ENCODE measurements at places on chromosomes 7 and 10. TPM values are rescaled to one million over a fixed set of nuclear protein-coding genes. Genes with fewer than 3 reads are reported as not detected.

Gene RELN
- not detected for total RNA-seq

Gene DEPP1
- total RNA-seq = 0.40 TPM

Gene PTPRZ1
- not detected for total RNA-seq

Gene WDFY4
- not detected for total RNA-seq

Gene OR6V1
- not detected for total RNA-seq

Gene CALHM1
- not detected for total RNA-seq

DNA sequence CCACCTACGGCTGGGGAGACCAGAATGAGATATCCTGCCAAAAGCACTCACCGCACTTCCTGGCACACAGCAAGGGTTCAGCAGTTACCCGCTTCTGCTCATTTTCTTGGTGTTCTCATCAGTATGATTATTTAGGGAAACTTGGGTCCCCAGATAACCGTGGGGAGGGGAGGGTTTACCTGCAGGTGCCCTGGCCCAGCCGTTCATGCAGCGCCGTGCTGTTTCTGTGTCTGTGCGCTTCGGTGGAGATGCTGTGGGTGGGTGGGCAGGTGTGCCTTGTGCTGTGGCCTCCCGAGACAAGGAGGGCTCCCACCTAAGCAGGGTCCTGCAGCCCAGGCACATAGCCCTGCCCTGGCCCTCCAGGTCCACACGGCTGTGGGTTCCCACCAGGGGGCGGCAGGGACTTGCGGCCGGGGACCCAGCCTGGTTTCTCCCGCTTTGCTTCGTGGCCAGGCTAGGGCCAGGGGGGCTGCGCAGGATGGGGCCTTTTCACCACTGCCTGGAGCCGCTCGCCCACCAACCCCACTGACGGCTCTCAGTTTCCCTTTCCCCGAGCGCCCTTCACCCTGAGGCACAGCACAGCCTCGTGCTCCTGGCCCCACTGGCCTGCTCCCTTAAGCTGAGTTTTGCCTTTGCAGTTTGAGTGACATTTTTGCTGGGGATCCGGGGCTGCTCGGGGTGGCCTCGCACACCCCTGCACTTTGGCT lies 78.5 kb downstream of the LHPP start:
- H3K4me1 ChIP-seq = peaks cover 3% of the 10 kb centered on the region
- no peaks in the 10 kb centered on the region for H3K27me3 ChIP-seq
- H3K36me3 ChIP-seq = no peaks in the 10 kb centered on the region
- no peak overlapping the region for H3K27ac ChIP-seq

DNA sequence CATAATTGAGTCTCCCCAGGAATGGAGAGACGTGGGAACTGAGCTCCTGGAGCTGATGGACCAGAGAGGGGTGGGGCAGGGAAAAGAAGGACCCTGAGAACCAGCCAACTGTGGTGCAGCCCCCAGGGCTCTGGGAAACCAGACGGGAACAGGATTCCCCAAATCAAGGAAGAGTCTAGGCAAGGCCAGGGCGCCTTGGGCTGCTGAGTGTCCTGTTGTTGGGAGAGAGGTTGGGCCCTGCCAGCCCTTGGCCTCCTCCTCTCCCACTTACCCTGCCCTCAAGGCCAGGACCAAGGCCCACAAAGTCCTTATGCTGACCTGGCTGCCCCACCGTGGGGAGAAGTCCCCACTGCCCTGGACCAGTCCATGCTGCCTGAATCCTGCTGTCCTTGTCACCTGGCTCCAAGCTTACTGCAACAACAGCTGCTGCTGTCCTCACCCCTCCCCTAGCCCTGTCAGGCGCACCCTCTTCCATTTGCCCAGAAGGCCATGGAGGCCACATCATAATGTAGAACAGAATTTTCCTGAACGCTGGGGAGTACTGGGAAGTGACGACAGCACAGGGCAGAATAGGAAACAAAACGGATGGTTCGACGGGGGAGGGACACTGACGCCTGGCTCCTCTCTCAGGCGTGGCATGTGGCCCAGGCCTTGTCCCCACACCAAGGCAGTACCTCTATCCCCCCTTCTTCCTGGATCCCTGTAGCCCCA lies 132.9 kb upstream of the ZMIZ1 start:
- H3K36me3 ChIP-seq = no peaks in the 10 kb centered on the region
- H3K27me3 ChIP-seq = no peaks in the 10 kb centered on the region
- H3K4me1 ChIP-seq = no peaks in the 10 kb centered on the region

- H3K27me3 ChIP-seq = peaks cover 9% of the 10 kb centered on the region
- no peak for DNase-seq
- H3K27ac ChIP-seq = no peak overlapping the region
- peaks cover 6% of the 10 kb centered on the region for H3K4me1 ChIP-seq
Observed at GRCh38 chr10:132471484-132471883, 66.1 kb upstream of the INPP5A start.

GRCh38 chr7:25389489-25390106 lies 161.3 kb upstream of the NPVF start:
- no peaks in the 10 kb centered on the region for H3K36me3 ChIP-seq
- no peak for DNase-seq
- H3K27ac ChIP-seq = no peak overlapping the region
- H3K27me3 ChIP-seq = peaks cover 9% of the 10 kb centered on the region
- H3K4me1 ChIP-seq = no peaks in the 10 kb centered on the region

- no peaks in the 10 kb centered on the region for H3K4me1 ChIP-seq
- peaks cover 6% of the 10 kb centered on the region for H3K27me3 ChIP-seq
- no peak overlapping the region for H3K27ac ChIP-seq
- no peak overlapping the region for H3K4me3 ChIP-seq
- no peak for DNase-seq
Observed at GRCh38 chr7:88279323-88279722, 27.4 kb downstream of the STEAP4 start.

DNA sequence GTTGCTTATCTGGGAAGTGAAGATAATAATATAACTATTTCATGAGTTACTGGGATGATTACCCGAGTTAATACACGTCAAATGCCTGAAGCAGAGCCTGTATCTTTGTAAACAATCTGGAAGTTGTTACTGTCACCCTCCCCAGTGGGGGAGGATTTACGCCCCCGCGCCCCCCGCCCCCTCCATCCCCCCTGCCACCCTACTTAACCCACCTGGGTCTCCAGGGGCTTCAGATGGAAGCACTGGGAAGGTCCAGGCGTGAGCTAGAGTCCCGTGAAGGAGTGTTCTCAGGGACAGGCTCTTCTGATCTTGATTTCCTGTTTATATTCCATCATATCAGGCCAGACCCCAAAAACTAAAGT lies 691 bp upstream of the PPA1 start:
- no peak for DNase-seq
- H3K27me3 ChIP-seq = peaks cover 2% of the 10 kb centered on the region
- peak overlapping the region; percentile 94 for H3K27ac ChIP-seq
- H3K36me3 ChIP-seq = peaks cover 14% of the 10 kb centered on the region
- peaks cover 24% of the 10 kb centered on the region for H3K4me1 ChIP-seq

DNA sequence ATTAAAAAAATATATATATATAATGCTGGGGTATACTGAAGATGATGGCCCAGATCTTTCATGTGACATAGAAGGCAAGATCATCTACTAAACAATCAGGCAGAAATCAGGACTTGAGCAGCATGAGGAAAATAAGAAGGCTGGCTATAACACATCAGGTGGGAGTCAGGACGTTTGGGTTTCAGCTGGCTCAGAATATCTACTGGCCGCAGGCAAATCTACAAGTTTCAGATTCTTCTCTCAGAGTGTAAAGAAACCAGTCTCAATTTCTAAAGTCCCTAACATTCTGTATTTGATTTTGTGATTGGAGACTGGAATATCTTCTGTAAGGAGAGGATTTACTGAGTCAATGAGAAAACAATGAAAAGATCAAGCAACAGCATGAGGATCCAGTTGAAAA lies 37.7 kb upstream of the FAM3C start:
- no peak for DNase-seq
- no peak overlapping the region for H3K27ac ChIP-seq
- H3K4me3 ChIP-seq = no peak overlapping the region
- no peaks in the 10 kb centered on the region for H3K27me3 ChIP-seq

GRCh38 chr10:12724807-12725579 lies 276.5 kb downstream of the CCDC3 start:
- DNase-seq = no peak
- no peak overlapping the region for H3K4me3 ChIP-seq
- H3K4me1 ChIP-seq = peaks cover 32% of the 10 kb centered on the region

GRCh38 chr10:23613900-23614299 lies 175.0 kb downstream of the OTUD1 start:
- no peak overlapping the region for H3K27ac ChIP-seq
- no peak overlapping the region for H3K4me3 ChIP-seq
- no peaks in the 10 kb centered on the region for H3K36me3 ChIP-seq
- H3K27me3 ChIP-seq = no peaks in the 10 kb centered on the region

- H3K27me3 ChIP-seq = peaks cover 4% of the 10 kb centered on the region
- no peak overlapping the region for H3K4me3 ChIP-seq
- no peaks in the 10 kb centered on the region for H3K4me1 ChIP-seq
- no peaks in the 10 kb centered on the region for H3K36me3 ChIP-seq
- no peak overlapping the region for H3K27ac ChIP-seq
Observed at GRCh38 chr10:44781131-44781530, 130.0 kb upstream of the TMEM72 start.

GRCh38 chr7:155741805-155742204 lies 70.5 kb downstream of the SHH start:
- peak; percentile 47 for DNase-seq
- H3K27ac ChIP-seq = peak overlapping the region; percentile 29
- no peaks in the 10 kb centered on the region for H3K27me3 ChIP-seq
- H3K4me1 ChIP-seq = peaks cover 55% of the 10 kb centered on the region
- H3K36me3 ChIP-seq = peaks cover 57% of the 10 kb centered on the region

GRCh38 chr10:79191951-79192676 lies 123.3 kb downstream of the ZMIZ1 start:
- H3K4me1 ChIP-seq = no peaks in the 10 kb centered on the region
- no peaks in the 10 kb centered on the region for H3K27me3 ChIP-seq
- H3K36me3 ChIP-seq = no peaks in the 10 kb centered on the region
- DNase-seq = no peak

- peaks cover 13% of the 10 kb centered on the region for H3K27me3 ChIP-seq
- H3K36me3 ChIP-seq = no peaks in the 10 kb centered on the region
- H3K4me1 ChIP-seq = no peaks in the 10 kb centered on the region
- H3K4me3 ChIP-seq = no peak overlapping the region
- DNase-seq = no peak
Observed at GRCh38 chr10:14353291-14353913, 22.7 kb upstream of the FRMD4A start.

DNA sequence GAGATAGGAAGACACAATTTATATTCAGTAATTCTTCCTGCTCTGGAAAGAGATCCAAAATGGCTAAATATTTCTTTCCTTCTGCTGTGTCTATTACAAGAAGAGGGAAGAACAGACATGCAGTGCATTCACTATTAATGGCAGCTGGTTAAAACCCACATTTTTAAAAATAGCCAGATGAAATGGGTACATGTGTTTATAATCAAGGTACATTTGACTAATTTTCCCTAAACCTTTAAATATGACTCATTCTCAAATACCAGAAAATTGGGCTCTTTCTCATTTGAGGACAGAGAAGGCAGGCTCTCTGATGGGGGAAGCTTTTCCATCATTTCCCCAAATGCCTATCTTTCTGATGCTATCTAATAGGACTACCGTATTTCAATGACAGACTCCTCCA lies 215.7 kb upstream of the HABP2 start:
- peaks cover 2% of the 10 kb centered on the region for H3K27me3 ChIP-seq
- no peaks in the 10 kb centered on the region for H3K36me3 ChIP-seq
- no peak for DNase-seq
- H3K27ac ChIP-seq = no peak overlapping the region

DNA sequence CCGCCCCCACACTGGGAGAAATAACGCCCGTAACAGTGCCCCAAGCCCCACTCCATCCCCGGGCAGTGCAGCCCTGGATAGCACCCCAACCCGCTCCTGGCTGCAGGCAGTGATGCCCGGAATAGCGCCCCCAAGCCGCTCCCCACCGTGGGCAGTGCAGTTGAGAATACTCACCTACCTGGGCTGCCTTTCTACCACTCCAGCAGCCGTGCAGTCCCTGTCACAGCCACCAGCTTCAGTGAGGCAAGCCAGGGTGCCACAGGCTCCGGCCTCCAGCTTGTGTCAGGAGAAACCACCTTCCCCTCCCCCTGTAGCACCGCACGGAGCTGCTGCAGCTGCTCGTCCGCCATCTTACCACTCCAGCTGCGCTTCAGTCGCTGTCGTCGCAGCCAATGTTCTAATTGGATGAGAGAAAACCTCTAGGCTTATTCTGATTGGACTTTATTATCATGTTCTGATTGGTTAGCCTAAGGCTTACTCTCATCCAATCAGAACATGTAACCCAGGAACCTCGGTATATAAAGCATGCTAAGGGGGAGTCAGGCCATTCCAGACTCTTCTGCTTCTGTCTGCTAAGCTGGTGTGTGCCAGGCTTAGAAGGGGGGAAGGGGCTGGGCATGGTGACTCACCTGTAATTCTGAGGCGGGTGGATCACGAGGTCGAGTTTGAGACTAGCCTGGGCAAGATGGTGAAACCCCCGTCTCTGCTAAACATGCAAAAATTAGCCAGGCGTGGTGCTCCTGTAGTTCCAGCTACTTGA lies 53.2 kb upstream of the ZNF33B start:
- H3K36me3 ChIP-seq = no peaks in the 10 kb centered on the region
- no peak overlapping the region for H3K27ac ChIP-seq
- no peaks in the 10 kb centered on the region for H3K27me3 ChIP-seq
- no peak for DNase-seq
- H3K4me1 ChIP-seq = peaks cover 9% of the 10 kb centered on the region
- no peak overlapping the region for H3K4me3 ChIP-seq

DNA sequence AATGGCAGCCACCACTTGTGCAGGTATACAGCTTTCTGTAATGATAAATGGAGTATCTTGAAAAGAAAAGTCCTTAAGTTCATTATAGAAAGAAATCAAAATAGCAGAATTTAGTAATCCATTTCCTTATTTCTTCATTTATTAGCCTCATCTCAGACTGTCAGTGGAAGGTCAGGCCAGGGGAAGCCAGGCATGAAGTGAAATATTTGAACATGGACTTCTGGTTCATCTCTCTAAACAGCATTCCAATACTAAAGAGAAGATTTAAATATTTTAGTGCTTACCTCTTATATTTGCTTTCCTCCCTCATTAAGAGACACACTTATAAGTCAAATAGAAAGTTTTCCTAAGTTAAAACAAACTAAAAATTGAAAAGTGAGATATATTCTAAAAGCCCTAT lies 26.8 kb downstream of the TRDMT1 start:
- H3K4me1 ChIP-seq = peaks cover 6% of the 10 kb centered on the region
- H3K27ac ChIP-seq = no peak overlapping the region
- no peaks in the 10 kb centered on the region for H3K27me3 ChIP-seq

- no peaks in the 10 kb centered on the region for H3K27me3 ChIP-seq
- peaks cover 16% of the 10 kb centered on the region for H3K4me1 ChIP-seq
- peaks cover 45% of the 10 kb centered on the region for H3K36me3 ChIP-seq
- peak overlapping the region; percentile 79 for H3K27ac ChIP-seq
Observed at GRCh38 chr10:12214763-12215218, 18.8 kb downstream of the CDC123 start.

GRCh38 chr7:100432621-100433275 lies 3.1 kb downstream of the MEPCE start:
- H3K4me3 ChIP-seq = peak overlapping the region; percentile 87
- peak overlapping the region; percentile 96 for H3K27ac ChIP-seq
- H3K4me1 ChIP-seq = peaks cover 56% of the 10 kb centered on the region
- no peak for DNase-seq
- peaks cover 8% of the 10 kb centered on the region for H3K27me3 ChIP-seq

- H3K4me1 ChIP-seq = peaks cover 34% of the 10 kb centered on the region
- no peak overlapping the region for H3K4me3 ChIP-seq
- H3K27me3 ChIP-seq = no peaks in the 10 kb centered on the region
- peaks cover 2% of the 10 kb centered on the region for H3K36me3 ChIP-seq
- H3K27ac ChIP-seq = no peak overlapping the region
Observed at GRCh38 chr7:2515424-2516193, 4.0 kb upstream of the LFNG start.

GRCh38 chr10:9608602-9609001 lies 1409.1 kb upstream of the CELF2 start:
- H3K27me3 ChIP-seq = peaks cover 2% of the 10 kb centered on the region

Data from activated CD4-positive, alpha-beta memory T cell treated with anti-CD3 and anti-CD28 coated beads for 36 hours (primary cell).